Activated T-helper 1 cell treated with anti-CD3 and anti-CD28 coated beads, Interleukin-12 subunit alpha, Interleukin-12 subunit beta, Interleukin-2, Interleukin-4 antibody, amounts not matched to agents 30 ng/mL and 10 ng/mL and 1 ng/mL, durations not matched to agents 14 hours and 24 hours and 36 hours (primary cell): ENCODE measurements at places on chromosomes 3 and 15.

GRCh38 chr3:131216330-131216729 is 165.2 kb upstream of the NUDT16 start:
- H3K4me1 ChIP-seq: no peaks in the 10 kb centered on the region
- no peaks in the 10 kb centered on the region for H3K36me3 ChIP-seq
- no peak overlapping the region for H3K4me3 ChIP-seq
- H3K27me3 ChIP-seq: no peaks in the 10 kb centered on the region
- no peak for DNase-seq
- no peak overlapping the region for H3K27ac ChIP-seq

GRCh38 chr3:71585887-71586809 is 2.6 kb upstream of the FOXP1 start:
- no peak for DNase-seq
- peaks cover 11% of the 10 kb centered on the region for H3K27me3 ChIP-seq
- peak overlapping the region; percentile 2 for H3K4me3 ChIP-seq
- H3K27ac ChIP-seq: no peak overlapping the region
- H3K36me3 ChIP-seq: peaks cover 2% of the 10 kb centered on the region

DNA sequence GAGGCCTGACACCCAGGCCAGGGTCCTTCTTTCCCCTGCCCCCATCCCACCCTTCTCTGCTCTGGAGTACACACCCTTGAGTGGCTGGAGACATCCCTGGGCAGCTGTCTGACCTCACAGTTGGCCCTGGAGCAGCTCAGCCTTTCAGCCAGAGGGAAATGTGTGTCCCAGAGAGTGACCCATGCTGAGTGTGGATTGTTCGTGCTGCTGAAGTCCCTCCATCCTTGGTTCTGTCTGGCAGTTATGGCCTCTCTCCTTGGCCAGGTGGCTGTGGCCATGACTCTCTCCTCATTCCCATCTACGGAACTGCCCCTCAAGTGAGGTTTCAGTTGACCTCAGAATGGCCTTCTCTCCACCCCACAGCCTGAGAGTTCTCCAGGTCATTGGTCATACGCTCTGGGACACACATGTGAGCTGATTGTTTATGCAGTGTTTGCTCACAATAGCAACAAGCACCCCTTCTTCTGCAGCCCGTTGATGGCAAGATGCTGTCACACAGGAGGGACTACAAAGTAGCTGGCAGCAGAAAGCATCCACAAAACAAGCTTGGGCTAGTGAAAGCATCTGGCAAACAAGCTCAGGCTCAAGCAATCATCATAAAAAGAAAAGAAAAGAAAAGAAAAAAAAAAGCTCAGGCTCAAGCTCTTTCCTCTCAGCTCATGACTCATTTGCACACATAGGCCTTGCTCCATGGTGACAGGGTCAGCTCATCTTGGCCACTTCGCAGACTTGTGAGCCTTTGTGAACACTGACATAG is 55.3 kb upstream of the ITGA11 start:
- H3K4me1 ChIP-seq: no peaks in the 10 kb centered on the region
- DNase-seq: no peak
- H3K36me3 ChIP-seq: no peaks in the 10 kb centered on the region
- peaks cover 24% of the 10 kb centered on the region for H3K27me3 ChIP-seq

- H3K4me1 ChIP-seq: no peaks in the 10 kb centered on the region
- H3K27ac ChIP-seq: no peak overlapping the region
- no peak for DNase-seq
These were observed 271.2 kb upstream of the ROPN1 start for GRCh38 chr3:124263168-124263567.

- no peak for DNase-seq
- no peaks in the 10 kb centered on the region for H3K27me3 ChIP-seq
- peaks cover 15% of the 10 kb centered on the region for H3K36me3 ChIP-seq
- peak overlapping the region; percentile 36 for H3K27ac ChIP-seq
- peaks cover 20% of the 10 kb centered on the region for H3K4me1 ChIP-seq
These were observed 54.4 kb downstream of the PGPEP1L start for GRCh38 chr15:98953000-98953787.

DNA sequence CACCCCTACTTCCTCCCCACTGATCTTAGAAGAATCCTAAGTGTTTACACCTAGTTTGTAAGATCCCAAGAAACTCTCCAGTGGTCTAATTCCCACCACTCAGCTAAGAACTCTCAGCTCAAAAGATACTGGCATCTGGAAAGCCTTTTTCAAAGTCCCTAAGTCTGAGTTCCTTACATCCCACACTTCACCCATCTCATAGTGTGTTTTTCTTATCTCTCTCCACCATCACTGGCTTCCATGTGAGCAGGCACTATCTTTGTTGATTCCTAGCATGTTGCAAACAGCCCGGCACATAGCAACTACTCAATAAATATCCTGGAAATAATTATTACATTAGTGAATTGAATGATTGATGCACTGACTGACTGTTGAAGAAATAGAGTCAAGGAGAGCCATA is 173.7 kb downstream of the FHIT start:
- no peak overlapping the region for H3K4me3 ChIP-seq
- H3K4me1 ChIP-seq: no peaks in the 10 kb centered on the region
- no peaks in the 10 kb centered on the region for H3K36me3 ChIP-seq

GRCh38 chr15:32993285-32993684 is 201.2 kb downstream of the FMN1 start:
- DNase-seq: no peak
- H3K36me3 ChIP-seq: no peaks in the 10 kb centered on the region
- H3K27me3 ChIP-seq: peaks cover 1% of the 10 kb centered on the region

DNA sequence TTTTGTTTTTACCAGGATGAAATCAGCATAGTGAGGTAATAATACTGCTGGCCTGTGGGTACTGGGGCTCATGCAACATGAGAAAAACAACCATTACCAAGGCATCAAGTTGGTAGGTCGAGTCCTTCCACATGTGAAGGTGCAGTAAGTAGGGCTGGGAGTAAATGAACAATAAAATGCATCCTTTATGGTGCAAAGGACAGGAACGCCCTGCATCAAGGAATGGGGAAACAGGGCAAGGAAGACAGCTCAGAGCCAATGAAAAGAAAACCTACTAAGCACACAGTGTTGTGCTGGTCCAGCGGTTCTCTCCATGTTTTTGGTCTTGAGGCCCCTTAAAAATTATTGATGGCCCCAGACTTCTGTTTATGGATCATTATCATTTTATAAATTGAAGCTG is 168.5 kb upstream of the TPM1 start:
- no peak for DNase-seq
- H3K4me3 ChIP-seq: no peak overlapping the region
- no peaks in the 10 kb centered on the region for H3K36me3 ChIP-seq

- H3K27me3 ChIP-seq: peaks cover 1% of the 10 kb centered on the region
- DNase-seq: no peak
- peaks cover 14% of the 10 kb centered on the region for H3K4me1 ChIP-seq
- no peak overlapping the region for H3K4me3 ChIP-seq
- peak overlapping the region; percentile 75 for H3K27ac ChIP-seq
These were observed 129.1 kb upstream of the SMAD3 start for GRCh38 chr15:66936109-66936860.

- no peaks in the 10 kb centered on the region for H3K36me3 ChIP-seq
- DNase-seq: no peak
- no peaks in the 10 kb centered on the region for H3K4me1 ChIP-seq
- peaks cover 4% of the 10 kb centered on the region for H3K27me3 ChIP-seq
- no peak overlapping the region for H3K27ac ChIP-seq
These were observed 31.4 kb upstream of the MRPS22 start for GRCh38 chr3:139312416-139312815.

- no peaks in the 10 kb centered on the region for H3K27me3 ChIP-seq
- H3K27ac ChIP-seq: no peak overlapping the region
- no peaks in the 10 kb centered on the region for H3K4me1 ChIP-seq
- no peaks in the 10 kb centered on the region for H3K36me3 ChIP-seq
These were observed 369.4 kb downstream of the NTRK3 start for GRCh38 chr15:87887177-87887576.

DNA sequence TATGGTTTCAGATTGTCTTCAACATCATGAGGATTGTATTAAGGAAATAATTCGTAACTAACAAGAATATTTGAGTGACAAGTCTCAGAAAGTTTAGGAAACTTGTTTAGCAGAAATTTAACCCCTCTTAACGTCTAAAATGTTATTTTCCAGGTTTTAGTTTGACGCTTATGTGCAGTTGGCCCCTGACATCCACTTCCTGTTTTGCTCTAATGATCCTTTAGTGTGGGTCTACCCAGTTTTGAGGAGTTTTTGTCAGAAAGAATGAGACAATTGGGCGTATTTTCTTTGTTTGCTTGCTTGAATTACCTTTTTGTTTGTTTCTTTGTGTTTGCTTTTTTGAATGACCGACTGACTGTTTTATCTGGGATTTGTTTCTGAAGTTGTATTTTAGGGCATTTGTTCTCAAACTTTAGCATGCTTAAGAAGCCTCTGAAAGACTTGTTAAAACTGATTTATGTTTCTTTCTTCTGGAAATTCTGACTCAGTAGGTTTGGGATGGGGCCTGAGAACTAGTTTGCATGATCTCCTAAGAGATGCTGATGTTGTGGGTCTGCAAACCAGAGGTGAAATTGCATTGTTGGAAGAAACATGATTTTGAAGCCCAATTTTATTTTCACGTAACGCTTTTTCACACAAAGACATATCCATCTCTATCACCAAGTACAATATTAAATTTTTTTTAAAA is 20.6 kb downstream of the RBMS3 start:
- peaks cover 5% of the 10 kb centered on the region for H3K36me3 ChIP-seq
- peak overlapping the region; percentile 35 for H3K27ac ChIP-seq
- H3K4me1 ChIP-seq: peaks cover 12% of the 10 kb centered on the region
- no peak for DNase-seq
- no peaks in the 10 kb centered on the region for H3K27me3 ChIP-seq
- no peak overlapping the region for H3K4me3 ChIP-seq

DNA sequence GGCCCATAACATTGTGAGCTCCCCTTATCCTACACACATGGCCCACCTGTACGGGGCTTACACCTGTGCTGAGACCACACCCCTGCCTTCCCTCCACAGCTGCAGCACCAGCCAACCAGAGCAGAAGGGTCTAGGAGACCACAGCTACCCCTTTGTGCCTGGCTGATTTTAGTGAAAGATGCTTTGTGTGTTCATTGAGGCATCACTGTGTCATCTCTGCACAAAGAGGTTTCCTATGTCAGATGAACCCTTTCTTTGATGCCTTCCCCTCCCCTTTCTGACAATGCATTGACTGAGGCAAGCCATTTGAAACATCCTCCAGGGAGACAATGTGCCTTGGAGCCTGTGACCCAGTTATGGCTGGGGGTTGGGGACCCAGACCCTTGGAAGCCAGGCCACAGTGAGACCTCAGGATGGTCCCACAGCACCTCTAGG is 54.9 kb upstream of the SLC7A14 start:
- H3K27me3 ChIP-seq: no peaks in the 10 kb centered on the region
- H3K36me3 ChIP-seq: no peaks in the 10 kb centered on the region
- no peak overlapping the region for H3K27ac ChIP-seq
- H3K4me3 ChIP-seq: no peak overlapping the region
- no peak for DNase-seq

GRCh38 chr3:89184151-89184995 is 77.0 kb downstream of the EPHA3 start:
- H3K27me3 ChIP-seq: no peaks in the 10 kb centered on the region
- H3K36me3 ChIP-seq: no peaks in the 10 kb centered on the region
- no peak overlapping the region for H3K4me3 ChIP-seq
- no peak for DNase-seq

- no peak overlapping the region for H3K27ac ChIP-seq
- no peaks in the 10 kb centered on the region for H3K36me3 ChIP-seq
- H3K27me3 ChIP-seq: peaks cover 5% of the 10 kb centered on the region
These were observed 159.2 kb upstream of the SLCO3A1 start for GRCh38 chr15:91694131-91694830.

- no peak for DNase-seq
- H3K4me3 ChIP-seq: no peak overlapping the region
- no peak overlapping the region for H3K27ac ChIP-seq
- peaks cover 44% of the 10 kb centered on the region for H3K4me1 ChIP-seq
- H3K36me3 ChIP-seq: peaks cover 52% of the 10 kb centered on the region
These were observed 9.6 kb upstream of the TAGLN3 start for GRCh38 chr3:111989061-111989678.

GRCh38 chr3:102400142-102400541 is 34.7 kb upstream of the ZPLD1 start:
- no peak overlapping the region for H3K27ac ChIP-seq
- no peak overlapping the region for H3K4me3 ChIP-seq
- no peaks in the 10 kb centered on the region for H3K4me1 ChIP-seq
- no peak for DNase-seq
- peaks cover 3% of the 10 kb centered on the region for H3K27me3 ChIP-seq

GRCh38 chr3:156646958-156647357 is 27.4 kb upstream of the TIPARP start:
- H3K4me3 ChIP-seq: no peak overlapping the region
- H3K27ac ChIP-seq: no peak overlapping the region
- H3K36me3 ChIP-seq: peaks cover 2% of the 10 kb centered on the region
- peaks cover 22% of the 10 kb centered on the region for H3K4me1 ChIP-seq
- peaks cover 8% of the 10 kb centered on the region for H3K27me3 ChIP-seq
- DNase-seq: no peak

DNA sequence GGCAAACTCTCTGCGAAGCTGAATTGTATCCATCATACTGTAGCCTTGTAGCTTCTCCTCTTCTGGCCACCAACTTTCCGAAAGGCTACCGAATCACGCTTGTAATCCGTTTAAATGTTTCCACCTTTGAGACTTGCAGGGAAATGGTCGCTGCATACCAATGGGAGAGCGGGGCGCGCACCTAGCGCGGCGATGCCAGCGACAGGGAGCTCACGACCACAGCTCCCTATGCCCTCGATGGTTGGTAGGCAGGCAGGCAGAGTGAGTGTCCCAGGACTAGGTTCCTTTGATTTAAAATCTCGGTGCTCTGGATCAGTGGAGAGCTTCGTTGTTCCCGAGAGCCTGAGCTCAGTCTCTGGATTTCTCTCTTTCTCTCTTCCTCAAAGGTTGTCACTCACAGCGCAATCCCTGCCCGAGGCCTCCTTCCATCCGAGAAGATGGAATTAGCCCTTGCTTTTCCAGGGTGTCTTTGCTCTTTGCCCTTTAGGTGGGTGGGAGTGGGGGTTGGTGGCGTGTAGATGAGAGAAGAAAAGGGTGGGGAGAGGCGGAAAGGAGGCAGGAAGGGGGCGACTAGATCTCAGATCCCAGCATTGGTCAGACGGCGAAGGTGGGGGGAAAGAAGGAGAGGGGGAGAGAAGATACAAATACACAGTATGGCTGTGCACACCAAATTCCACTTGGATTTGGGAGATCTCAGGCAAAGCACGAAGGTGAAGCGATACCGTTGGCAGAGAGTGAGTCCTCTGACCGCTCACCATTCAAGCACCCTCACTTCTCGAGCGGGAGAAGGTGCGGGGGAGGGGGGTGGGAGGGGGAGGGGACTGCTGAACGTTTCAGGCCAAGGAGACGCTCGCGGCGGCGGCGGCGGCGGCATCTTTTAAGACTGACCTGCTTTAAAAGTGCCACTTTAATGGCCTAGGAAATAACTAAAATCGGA is at the start of gene SLITRK3:
Gene SLITRK3, minus strand, starts transcription at position 745 of the 937 bp plus-strand sequence. CDS start 5,554 bp downstream, outside the sequence.
- no peak for DNase-seq
- H3K4me3 ChIP-seq: peak within 1 kb of the TSS; percentile 46
- no peak within 1 kb of the TSS for H3K27ac ChIP-seq
- peaks cover 2% of the 10 kb centered on the region for H3K36me3 ChIP-seq
- H3K27me3 ChIP-seq: peaks cover 58% of the 10 kb centered on the region
- no peaks in the 10 kb centered on the region for H3K4me1 ChIP-seq

- H3K4me1 ChIP-seq: no peaks in the 10 kb centered on the region
- no peaks in the 10 kb centered on the region for H3K36me3 ChIP-seq
- no peak overlapping the region for H3K27ac ChIP-seq
- DNase-seq: no peak
- H3K4me3 ChIP-seq: no peak overlapping the region
These were observed 882.0 kb downstream of the AGBL1 start for GRCh38 chr15:86961669-86962068.

GRCh38 chr15:89802231-89802928 is 12.3 kb downstream of the ANPEP start:
- no peaks in the 10 kb centered on the region for H3K4me1 ChIP-seq
- H3K27ac ChIP-seq: no peak overlapping the region
- H3K27me3 ChIP-seq: peaks cover 2% of the 10 kb centered on the region
- no peak overlapping the region for H3K4me3 ChIP-seq
- H3K36me3 ChIP-seq: no peaks in the 10 kb centered on the region
